ENCODE measurements at places on chromosomes 4 and X. TPM values are rescaled to one million over a fixed set of nuclear protein-coding genes. Genes with fewer than 3 reads are reported as not detected.

RAI2 gene
- not detected for polyA plus RNA-seq

SLC49A3 gene
- 9.5 TPM for polyA plus RNA-seq

MTNR1A gene
- polyA plus RNA-seq, result not detected

DUSP21 gene
- not detected for polyA plus RNA-seq

FABP2 gene
- polyA plus RNA-seq, result not detected

ADGRL3 gene
- not detected for polyA plus RNA-seq

TCEAL3 gene
- 1.8 TPM for polyA plus RNA-seq

SSX5 gene
- polyA plus RNA-seq, result not detected

EDNRA gene
- polyA plus RNA-seq, result not detected

AFM gene
- not detected for polyA plus RNA-seq

PAGE4 gene
- not detected for polyA plus RNA-seq

ITGB1BP2 gene
- not detected for polyA plus RNA-seq

CCDC120 gene
- 0.89 TPM for polyA plus RNA-seq

RNF175 gene
- polyA plus RNA-seq, result 0.56 TPM

- DNase-seq, result no peak
These were observed 222.6 kb downstream of the ENOX2 start for GRCh38 chrX:130680164-130681035.

- peak; percentile 78 for DNase-seq
These were observed 4.6 kb downstream of the MPP1 start for GRCh38 chrX:154800478-154801210.

- no peak for DNase-seq
These were observed 307.4 kb downstream of the GRIA2 start for GRCh38 chr4:157527954-157528353.

DNA sequence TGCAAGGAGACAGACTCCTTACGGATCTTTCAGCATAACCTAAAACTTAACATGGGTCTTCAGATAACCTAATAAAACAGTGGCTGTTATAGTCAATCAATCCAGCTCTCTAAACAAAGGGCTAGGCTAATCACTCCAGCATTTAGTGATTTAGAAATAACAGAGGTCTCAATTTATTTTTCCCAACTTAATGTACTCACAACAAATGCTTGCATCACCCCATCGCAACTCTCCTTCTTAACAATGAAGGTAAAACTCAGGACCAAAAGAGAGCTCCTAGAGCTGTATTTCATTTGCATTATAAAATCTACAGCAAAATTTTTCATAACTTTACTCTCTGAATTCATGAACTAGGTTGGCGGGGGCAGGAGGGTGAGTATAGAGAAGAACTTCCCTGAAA, 1.1 kb downstream of the LIN54 start:
- DNase-seq, result no peak

GRCh38 chr4:102815981-102816380, 11.4 kb downstream of the UBE2D3 start:
- peak; percentile 51 for DNase-seq

DNA sequence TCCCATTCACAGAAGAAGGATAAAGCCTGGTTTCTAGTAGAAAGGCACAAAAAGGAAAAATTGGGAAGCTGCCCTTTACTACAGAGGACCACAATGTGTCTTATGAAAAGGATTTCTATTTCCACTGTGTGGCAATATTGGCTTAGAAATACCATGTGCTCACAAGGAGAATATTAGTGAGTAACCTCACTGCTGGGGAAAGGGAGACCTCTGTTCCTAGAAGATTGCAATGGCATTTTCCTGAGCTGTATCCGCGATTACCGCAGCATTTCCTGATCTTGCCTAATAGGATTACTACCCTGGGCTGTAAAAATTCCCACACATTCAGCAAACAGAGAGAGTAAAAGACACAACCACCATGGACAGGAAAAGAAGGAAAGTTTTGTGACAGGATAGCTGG, 308.8 kb upstream of the TECRL start:
- DNase-seq, result no peak

DNA sequence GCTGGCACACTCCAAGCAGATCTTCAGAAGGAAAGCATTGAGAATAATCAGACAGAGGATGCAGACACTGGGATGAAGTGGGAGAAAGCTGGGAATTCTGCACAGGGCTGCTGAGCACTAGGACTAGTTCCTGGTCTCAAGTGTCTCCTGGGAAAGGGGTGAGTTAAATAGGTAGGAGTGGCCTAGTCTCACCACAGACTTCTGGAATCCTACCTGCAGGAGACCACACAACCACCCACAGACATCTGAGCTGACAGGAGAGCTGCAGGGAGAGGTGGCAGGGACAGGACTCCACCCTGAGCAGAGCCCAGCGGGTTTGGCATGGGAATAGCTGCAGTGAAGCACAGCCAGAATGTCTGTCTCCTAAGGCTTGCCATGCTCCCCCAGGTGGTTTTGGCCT, 95.1 kb upstream of the GALNTL6 start:
- no peak for DNase-seq

DNA sequence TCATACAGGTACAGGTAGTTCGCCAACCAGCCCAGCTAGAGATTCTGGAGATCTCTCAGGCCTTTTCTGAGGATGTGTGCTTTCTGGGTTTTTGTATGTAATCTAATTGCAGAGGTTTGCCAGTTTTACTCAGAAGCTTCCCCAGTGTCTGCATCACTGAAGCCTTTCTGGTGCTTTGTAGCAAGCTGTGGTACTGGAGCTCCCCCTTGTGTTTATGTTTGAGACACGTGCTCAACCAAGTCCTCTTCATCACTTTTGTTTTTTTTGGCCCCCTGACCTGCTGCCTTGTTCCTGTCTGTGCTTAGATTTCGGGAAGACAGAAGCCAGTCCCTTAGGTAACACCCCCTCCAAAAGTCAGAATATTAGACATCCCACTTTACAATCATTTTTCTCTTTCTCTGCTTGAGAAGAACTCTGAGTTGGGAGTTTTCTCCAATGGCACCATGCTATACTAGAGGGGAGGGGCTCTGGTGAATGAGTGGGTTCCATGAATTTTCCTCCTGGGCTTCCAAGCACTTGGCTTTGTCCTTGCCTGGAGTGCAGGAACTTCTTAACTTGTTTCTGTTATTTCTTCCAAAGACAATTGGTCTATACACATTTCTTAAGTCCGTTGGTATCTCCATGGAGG, 128.4 kb upstream of the TBC1D9 start:
- DNase-seq, result peak; percentile 54

GRCh38 chr4:166594326-166594946, 639.9 kb downstream of the SPOCK3 start:
- no peak for DNase-seq

GRCh38 chr4:54661169-54661568, 3.4 kb downstream of the KIT start:
- no peak for DNase-seq

DNA sequence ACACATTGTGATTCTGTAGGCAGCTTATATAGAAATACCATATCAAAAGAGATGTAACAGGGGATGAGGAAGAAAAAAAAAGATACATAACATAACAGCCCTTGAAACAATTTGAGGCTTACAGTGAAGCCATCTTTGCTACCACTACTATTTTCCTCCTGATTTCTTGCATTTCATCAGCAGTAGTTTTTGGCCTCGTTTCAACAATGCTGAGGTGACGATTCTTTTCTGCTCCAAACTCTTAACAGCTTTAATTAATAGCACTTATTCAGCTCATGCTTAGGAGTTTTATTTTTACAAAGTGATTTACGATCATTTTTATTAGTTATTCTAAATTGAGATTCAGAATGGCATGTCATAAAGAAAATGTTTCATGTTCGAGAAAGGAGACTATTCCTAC, 163.2 kb downstream of the DCK start:
- DNase-seq, result no peak

DNA sequence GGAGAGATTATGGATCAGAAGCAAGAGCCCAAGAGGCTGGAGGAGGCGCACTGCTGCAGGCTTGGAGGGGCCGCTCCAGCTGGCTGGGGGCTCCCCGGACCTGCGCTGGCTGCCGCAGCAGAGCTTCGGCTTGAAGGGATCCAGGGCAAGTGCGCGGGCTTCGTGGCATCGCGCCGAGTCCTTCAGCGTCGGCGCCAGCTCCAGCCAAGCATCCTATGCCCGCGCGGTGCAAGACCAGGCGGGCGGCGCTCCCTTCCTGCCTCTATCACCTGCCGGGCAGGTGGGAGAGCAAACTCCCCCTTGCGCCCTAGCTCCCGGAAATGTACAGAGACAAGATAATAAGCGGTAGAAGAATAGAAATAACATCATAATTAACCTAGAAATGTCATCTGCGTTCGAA, 10.5 kb upstream of the UCP1 start:
- no peak for DNase-seq

DNA sequence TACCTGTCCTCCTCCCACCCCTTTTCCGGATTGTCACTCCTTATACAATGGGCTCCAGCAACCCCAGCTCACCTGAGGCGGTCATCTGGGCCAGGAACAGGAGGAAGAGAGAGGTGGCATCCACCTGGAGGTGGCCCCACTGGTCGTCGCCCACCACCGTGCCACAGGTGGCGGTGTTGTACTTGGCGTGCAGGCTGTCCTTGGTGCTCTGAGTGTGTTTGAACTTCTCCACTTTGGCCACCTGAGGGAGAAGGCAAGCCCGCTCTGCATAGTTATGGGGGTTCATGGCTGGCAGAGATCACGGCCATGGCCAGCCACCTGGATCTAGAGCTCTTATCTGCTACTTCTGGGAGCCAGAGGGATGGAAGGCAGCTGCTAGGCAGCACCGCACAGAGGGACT, 32.9 kb downstream of the PHKA2 start:
- DNase-seq, result no peak

DNA sequence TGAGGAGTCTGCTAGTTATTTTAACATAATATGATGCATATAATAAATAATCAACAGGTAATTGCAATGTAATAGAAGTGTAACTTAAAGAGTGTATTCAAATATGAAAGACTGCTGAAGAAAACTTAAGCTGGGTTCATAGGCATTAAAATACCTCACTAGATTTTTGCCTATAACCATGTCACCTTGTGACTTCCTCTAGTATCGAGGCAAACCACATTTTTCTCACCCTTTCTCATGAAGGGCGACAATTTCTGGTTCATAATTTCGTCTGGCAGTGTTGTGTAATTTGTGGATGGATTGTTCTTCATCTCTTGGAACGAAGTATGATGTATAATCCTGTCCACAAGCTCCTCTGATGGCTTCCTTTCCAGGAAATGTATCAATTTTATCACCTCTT, 16.0 kb downstream of the SULT1E1 start:
- no peak for DNase-seq

GRCh38 chr4:76376534-76376933, 44.4 kb downstream of the CCDC158 start:
- no peak for DNase-seq

GRCh38 chrX:79095441-79096041, 48.9 kb upstream of the GPR174 start:
- no peak for DNase-seq

GRCh38 chr4:76690011-76690905, 207.7 kb downstream of the SOWAHB start:
- DNase-seq, result no peak

GRCh38 chrX:28124416-28124815, 143.2 kb upstream of the DCAF8L1 start:
- no peak for DNase-seq

- no peak for DNase-seq
These were observed 718.6 kb downstream of the CCSER1 start for GRCh38 chr4:90845777-90846176.

- DNase-seq, result no peak
These were observed 33.7 kb downstream of the GASK1B start for GRCh38 chr4:158139086-158139485.

DNA sequence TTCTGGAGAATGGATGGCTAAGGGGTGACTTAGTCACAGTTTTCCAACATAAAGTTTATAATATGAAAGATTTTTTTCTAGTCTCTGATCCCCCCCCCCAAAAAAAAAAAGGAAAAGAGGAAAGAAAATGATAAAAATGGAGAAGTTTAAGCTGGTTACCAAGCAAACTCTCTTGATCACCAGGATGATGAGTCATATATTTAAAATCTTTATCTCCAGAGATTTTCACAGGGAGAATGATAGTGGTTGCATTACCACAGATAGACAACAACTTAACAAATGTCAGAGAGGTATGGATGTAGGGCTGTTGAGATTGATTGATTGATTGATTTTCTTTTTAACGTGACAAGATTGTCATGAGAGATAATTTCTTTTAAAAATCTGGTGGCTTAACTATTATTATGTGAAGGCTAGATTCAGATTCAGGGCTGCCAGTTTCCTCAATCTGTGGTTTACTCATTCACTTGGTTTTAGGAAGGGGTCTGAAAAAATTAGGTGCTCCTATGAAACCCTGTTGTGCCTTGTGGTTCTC, 13.3 kb upstream of the TEX13C start:
- no peak for DNase-seq

- no peak for DNase-seq
These were observed 56.9 kb downstream of the ATG4A start for GRCh38 chrX:108148524-108148923.

DNA sequence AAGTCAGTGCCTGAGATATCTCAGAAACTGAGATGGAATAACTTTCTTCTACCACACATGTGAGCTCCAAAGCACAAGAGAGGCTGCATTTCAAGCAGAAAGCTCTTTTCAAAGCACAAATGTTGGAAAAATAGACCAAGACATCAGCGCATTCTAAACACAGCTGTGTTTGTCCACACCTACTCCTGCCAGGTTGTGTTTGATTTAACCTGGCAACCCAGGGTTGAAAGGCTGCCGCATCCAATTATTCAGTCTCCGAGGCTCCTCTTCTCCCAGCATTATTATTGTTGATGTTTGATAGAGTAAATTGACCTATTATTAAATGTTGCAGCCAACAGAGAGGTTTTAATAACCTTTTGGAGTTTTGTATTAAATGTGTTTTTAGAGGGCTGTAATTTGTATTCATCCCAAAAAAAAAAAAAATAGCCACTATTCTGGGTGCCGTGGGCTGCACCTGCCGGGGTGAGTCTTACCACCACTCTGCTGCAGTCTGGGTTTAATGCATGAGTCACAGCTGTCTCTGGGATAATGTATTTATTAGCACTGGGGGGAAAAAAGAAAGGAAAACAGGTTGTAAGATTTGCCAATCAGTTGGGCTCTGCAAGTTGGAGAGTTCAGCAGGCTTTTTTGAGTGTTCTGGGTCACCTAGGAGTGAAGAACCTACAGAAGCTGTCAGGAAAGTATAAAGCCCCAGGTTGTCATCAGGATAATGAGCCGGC, 105.2 kb upstream of the NOCT start:
- no peak for DNase-seq

- DNase-seq, result no peak
These were observed 70.5 kb downstream of the GRIA2 start for GRCh38 chr4:157291071-157291470.

GRCh38 chrX:45900766-45901615, 644.2 kb downstream of the ZNF674 start:
- DNase-seq, result no peak

DNA sequence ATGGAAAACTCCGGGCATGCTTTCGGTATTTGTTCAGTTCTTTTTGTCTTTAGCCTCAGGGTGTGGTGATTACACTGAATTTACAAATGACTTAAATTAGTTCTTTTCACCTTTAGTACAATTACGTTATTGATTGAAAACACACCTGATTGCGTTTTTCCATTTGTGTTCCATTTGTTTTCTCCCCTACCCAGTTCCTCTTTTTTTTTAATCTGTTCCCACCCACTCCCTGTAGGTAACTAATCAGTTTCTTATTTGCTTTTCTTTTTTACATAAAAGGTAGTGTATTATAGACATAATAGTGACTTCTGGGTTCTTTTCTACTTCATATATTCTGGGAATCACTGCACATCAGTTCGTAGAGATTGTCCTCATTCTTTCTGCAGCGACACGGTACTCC, 53.4 kb downstream of the TNIP2 start:
- no peak for DNase-seq

All from CD14-positive monocyte (primary cell).